Thymus (tissue), 14 donors: ENCODE measurements at places on chromosomes 6 and 20. TPM values are rescaled to one million over a fixed set of nuclear protein-coding genes. Genes with fewer than 3 reads are reported as not detected.

The TREML2 gene
- 11.1 TPM for total RNA-seq

The PARD6B gene
- 3.1 TPM for total RNA-seq

The TUBB2A gene
- 13.7 TPM for total RNA-seq

The CPNE1 gene
- total RNA-seq = 43.6 TPM

The MRPL2 gene
- 28.0 TPM for total RNA-seq

The GNAS-AS1 gene
- total RNA-seq = 0.76 TPM

The TBXT gene
- total RNA-seq = not detected

The OPRM1 gene
- total RNA-seq = not detected

The CCDC170 gene
- total RNA-seq = 0.66 TPM

The PHACTR1 gene
- total RNA-seq = 3.1 TPM

The FRK gene
- total RNA-seq = 0.80 TPM

The LRRC1 gene
- 21.6 TPM for total RNA-seq

The DNAJC5 gene
- 26.1 TPM for total RNA-seq

The FLRT3 gene
- 9.9 TPM for total RNA-seq

The LGSN gene
- 0.14 TPM for total RNA-seq

The RBM24 gene
- 0.99 TPM for total RNA-seq

The GMNN gene
- total RNA-seq = 66.5 TPM

The EMILIN3 gene
- 1.5 TPM for total RNA-seq

The FRS3 gene
- total RNA-seq = 1.7 TPM

The SGK2 gene
- 0.09 TPM for total RNA-seq

The PPIL4 gene
- total RNA-seq = 37.4 TPM

The RIPPLY2 gene
- 0.28 TPM for total RNA-seq

The GRIK2 gene
- under 0.01 TPM for total RNA-seq

The GUCA1A gene
- 0.19 TPM for total RNA-seq

The FNDC1 gene
- 0.47 TPM for total RNA-seq

The PRPH2 gene
- 0.57 TPM for total RNA-seq
